Stimulated activated CD4-positive, alpha-beta T cell treated with anti-CD3 and anti-CD28 coated beads, TNF-alpha, amount 100 ng/mL, for 24 hours (primary cell): ENCODE measurements at places on chromosomes 5 and 9.

- no peak for DNase-seq
Observed at GRCh38 chr9:98726735-98727134, 18.0 kb upstream of the GABBR2 start.

- DNase-seq, result no peak
Observed at GRCh38 chr5:18216729-18217128, 582.5 kb downstream of the TAF11L14 start.

GRCh38 chr9:95037789-95038521 is 279.6 kb downstream of the FANCC start:
- no peak for DNase-seq

DNA sequence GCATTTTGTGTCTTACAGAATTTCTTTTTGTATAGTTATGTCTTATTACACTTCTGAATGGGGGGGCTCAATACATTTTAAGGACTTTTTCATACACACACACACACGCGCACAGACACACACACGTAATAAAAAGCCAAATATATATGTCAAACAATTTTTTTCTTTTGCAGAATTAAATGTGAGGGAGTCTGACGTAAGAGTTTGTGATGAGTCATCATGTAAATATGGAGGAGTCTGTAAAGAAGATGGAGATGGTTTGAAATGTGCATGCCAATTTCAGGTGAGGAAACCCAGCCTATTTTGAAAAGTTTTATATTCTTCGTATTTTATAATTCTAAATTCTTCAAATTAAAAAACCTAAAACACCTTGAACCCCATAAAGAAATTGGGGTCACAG is 25.6 kb downstream of the TMEFF1 start:
- no peak for DNase-seq

DNA sequence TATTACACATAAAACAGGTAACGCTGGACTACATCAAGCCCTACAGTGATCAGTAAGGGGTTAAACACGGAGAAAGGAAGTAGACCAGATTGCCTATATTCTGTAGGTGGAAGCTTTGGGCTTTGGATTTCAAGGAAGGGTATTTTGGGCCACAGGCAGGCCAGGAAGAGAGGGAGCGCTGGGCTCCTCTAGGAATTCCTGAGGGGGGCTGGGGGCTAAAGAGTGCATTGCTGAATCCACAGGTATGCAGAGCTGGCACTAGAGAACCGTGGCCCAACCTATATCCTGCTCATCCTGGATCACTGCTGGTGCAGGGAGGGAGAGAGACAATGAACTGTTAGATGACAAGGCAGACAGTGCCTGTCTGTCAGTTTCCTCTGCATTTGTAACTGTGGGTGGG is 367.1 kb downstream of the CSNK1G3 start:
- DNase-seq, result no peak

- DNase-seq, result no peak
Observed at GRCh38 chr9:21252721-21253547, 13.1 kb upstream of the IFNA14 start.

DNA sequence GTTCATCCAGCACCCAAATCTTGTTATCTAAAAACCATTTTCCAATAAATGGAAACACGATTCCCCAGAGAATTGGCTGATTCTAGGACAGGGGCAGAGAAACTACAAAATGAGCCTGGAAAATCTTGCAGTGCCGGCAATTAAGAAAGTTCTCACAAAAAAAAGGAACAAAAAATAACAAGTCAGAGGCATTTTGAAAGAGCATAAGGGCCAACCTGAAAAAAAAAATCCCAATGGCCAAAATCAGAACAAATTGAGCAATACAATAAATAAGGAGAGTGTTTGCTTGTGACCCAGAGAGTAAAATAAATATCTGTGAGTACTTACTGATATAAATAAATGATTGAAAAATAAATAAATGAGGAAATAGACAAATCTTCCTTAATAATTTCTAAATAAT is 55.1 kb upstream of the S1PR3 start:
- no peak for DNase-seq

DNA sequence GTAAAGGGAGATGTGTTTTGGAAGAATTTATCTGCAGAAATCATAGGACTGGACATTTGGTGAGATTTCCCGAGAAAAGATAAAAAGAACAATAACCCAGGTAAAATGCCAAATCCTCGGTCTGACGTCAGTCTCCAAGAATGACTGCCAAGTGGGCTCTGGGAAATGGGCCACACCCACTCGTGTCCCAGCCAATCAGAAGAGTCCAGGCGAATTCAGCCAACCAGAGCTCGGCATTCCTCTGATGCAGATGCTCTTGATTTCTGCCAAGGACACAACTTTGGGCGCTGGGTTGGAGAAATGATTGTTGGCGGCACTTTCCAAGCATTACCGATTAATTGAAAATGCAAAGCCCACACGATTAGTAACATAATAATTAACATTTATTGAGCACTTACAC is 73.3 kb downstream of the FGF18 start:
- DNase-seq, result no peak

GRCh38 chr9:121823451-121824169 is 172.2 kb downstream of the DAB2IP start:
- DNase-seq, result no peak

- no peak for DNase-seq
Observed at GRCh38 chr5:9382522-9382921, 163.4 kb downstream of the SEMA5A start.

DNA sequence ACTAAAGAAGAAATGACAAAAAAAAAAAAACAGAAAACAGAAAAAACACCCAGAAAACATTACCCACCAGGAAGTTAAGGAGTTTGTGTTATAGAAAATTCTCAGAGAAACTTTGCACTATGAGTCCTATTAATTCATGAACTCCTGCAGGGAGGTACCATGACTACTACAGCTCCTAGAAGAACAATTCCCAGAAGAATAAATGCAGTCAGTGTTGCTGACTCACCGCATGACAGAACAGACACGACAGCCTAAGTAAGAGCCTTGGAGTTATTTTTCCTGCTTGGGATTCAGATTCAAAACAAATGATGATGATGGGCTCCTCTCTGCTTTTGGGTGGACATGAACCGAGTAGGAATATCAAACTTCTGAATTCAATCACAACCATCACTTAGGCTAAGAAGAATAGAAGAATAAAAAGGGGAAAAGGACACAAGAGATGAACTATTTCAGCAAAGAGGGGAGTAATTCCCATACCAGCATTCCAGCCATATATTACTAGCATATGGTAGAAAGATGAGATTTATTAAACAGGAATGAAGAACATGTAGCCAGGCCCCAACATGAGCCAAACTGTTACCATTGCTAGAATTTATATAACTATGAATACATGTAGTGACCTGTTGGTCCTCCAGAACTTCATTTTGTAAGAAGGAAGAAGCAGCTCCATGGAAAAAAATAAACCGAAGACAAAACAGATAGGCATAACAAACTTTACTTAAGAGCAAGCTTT is 209.6 kb upstream of the PDE4D start:
- DNase-seq, result no peak

- no peak for DNase-seq
Observed at GRCh38 chr9:2281803-2282185, 266.6 kb downstream of the SMARCA2 start.

GRCh38 chr9:10613419-10613818 is 617 bp upstream of the PTPRD start:
- DNase-seq, result no peak

DNA sequence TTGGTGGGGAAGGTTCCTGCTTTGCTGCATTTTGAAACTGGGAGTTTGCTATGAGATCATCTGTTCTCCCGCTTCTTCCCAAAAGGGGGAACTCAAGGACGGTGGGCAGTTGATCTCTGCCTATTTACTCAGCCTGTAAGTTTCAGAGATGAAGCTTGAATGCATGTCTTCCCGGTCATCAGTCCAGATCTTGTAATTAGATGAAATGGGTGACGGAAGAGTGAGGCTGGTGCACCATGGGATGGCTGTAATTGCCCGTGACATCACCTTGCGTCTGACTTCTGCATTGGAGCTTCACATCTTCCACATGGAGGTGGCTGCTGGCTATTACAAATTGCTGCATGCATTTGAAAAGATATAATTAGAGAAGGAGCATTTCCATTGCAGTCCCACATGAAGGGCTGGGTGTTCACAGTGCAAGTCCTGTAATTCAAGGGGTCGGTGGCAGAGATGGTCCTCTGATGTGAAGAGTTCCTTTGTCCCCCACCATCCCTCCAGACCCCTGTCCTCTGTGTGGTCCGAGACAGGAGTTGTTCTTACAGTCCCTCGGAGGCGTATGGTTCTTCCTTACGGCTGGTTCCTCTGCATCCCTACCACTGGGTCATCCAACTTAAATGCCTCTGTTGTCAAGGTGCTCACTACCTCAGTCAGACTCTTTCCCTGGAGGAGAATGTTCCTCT is 72.9 kb downstream of the ZNF618 start:
- no peak for DNase-seq

- no peak for DNase-seq
Observed at GRCh38 chr9:14618836-14619420, 74.3 kb downstream of the ZDHHC21 start.

DNA sequence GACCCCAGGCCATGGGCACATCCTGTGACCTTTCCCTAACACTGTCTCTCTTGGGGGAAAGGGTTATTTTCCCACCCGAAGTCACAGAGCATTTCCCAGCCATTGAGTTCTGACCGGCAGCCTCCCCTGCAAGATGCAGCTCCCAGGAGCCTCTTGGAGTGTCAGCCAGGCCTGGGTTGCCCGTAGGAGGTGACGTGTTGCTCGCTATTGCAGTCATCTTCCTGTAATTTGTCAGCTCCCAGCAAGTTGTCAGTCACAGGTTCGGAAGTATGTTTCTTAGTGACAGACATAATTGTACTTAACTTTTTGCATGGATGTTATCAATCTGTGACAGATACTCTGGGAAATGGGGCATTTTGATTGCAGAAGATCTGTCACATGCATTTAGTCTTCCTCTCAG is 74.5 kb downstream of the MVB12B start:
- no peak for DNase-seq

DNA sequence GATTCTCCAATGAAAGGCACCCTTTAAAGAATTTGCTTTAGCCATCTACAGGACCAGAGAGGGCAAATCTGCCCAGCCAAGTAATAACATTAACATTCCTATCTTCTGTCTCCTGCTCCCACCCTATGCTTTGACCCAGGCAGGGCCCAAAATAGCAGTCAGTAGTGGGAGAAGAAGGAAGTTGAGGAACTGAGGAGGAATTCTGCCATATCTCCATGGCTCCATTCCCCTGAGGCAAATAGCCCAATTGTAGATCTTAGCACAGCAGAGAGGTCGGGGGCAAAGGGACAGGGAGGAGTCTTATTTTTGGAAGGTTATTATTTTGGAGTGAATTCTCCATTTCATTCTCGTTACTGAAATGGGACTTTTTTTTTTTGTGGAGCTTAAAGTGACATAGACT is 111.1 kb upstream of the IFNK start:
- no peak for DNase-seq

- no peak for DNase-seq
Observed at GRCh38 chr9:115005322-115005721, 74.9 kb upstream of the TNFSF8 start.

- DNase-seq, result no peak
Observed at GRCh38 chr5:11180890-11181289, 419.9 kb upstream of the DAP start.

GRCh38 chr9:119951591-119951990 is 582.4 kb upstream of the BRINP1 start:
- no peak for DNase-seq
